ENCODE measurements at places on chromosomes 13 and 19.
A peak's percentile ranks its signal among the peaks of the same experiment; 100 is the strongest.

GRCh38 chr13:79496188-79496587 is 15.2 kb downstream of the NDFIP2 start:
- no peak for DNase-seq

DNA sequence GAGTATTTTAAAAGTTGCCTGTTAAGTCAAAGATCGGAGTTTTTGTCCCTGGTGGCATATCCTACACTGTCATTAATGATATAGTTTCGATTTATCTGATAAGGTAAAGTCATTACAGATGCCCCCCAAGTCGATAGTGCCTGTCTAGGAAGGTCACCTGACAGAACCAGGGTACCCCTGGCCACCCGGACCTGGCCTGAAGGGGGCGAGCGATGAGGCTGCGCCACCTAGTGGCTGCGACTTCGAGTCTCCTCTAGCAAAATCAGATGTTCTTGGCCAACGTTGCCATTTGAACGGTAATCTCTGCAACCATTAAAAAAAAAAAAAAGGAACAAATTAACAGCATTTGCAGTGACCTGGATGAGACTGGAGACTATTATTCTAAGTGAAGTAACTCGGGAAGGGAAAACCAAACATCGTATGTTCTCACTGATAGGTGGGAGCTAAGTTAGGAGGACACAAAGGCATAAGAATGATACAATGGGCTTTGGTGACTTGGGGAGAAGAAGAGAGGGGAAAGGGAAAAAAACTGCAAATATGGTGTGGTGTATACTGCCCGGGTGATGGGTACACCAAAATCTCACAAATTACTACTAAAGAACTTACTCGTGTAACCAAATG is 565.1 kb downstream of the LIG4 start:
- peak; percentile 11 for DNase-seq

- DNase-seq, result peak; percentile 62
Measured at GRCh38 chr19:29831041-29831548, 19.3 kb downstream of the CCNE1 start.

GRCh38 chr13:65125236-65125635 is 2104.9 kb downstream of the PCDH9 start:
- DNase-seq, result no peak

GRCh38 chr13:61013796-61014195 is 401.9 kb downstream of the PCDH20 start:
- no peak for DNase-seq

- DNase-seq, result no peak
Measured at GRCh38 chr13:102536196-102536595, 60.6 kb upstream of the TPP2 start.

- DNase-seq, result no peak
Measured at GRCh38 chr13:32045537-32045936, 14.0 kb downstream of the FRY start.

DNA sequence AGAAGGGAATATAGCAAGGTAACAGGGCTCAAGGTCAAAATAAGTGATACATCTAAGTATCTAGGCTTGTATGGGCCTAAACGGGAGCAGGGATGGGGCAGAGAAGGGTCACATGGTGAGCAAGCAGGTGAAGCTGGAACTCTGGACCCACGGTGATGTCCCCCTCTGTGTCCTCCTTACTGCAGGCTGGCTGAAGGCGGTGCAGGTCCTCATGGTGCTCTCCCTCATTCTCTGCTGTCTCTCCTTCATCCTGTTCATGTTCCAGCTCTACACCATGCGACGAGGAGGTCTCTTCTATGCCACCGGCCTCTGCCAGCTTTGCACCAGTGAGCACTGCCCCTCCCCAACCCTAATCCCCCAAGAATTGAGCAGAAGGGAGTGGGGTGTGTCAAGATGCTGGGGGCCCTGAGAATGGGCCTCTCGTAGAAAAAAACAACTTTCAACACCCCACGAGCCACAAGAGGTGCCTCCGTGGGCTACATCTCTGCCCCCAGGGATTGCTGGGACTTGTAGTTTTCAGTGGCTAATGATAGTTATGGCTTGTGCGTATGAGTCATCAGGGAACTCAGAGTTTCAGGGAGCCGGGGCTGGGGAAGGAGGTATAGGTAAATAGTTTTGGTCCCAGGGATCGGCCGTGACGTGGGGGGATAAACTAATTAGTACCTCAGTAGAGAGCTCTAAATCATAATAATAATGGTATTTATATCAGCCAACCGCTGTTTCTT is 4.0 kb downstream of the EMP3 start:
- peak; percentile 47 for DNase-seq

DNA sequence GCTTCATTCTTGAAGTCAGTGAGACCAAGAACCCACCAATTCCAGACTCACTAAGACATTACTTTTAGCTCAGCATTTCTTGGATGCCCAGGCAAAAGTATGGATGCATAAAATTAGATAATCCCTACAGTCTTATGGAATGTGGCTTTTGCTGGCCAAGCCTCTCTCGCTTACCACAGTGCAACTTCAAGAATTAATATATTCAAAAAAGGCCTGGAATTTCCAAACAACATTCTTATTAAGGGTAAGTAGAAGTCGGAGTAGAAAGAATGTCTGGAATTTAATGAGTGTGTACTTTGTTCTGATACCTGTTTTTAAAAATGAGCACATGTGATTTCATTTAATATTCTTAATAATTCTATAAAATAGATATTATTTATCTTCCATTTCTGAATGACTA is 302.4 kb upstream of the TMTC4 start:
- no peak for DNase-seq

DNA sequence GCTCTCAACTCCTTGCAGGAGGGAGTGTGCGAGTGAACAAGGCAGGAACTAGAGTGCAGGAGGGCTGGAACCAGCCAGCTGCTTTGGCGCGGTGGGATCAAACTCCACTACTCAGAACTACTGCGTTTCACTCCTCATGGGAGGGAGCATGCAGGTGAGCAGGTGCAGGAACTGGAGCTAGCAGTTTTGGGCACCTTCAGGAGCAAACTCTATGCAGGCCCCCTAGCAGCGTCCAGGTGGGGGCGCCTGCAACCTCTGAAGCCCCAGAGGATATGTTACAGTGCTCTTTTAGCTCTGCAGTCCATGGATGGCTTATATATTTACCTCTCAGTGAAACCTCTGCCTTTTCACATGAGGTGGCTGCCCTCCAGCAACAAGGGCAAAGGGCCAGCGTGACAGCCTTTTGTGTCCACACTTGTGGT is 1303.4 kb downstream of the PCDH9 start:
- DNase-seq, result no peak

DNA sequence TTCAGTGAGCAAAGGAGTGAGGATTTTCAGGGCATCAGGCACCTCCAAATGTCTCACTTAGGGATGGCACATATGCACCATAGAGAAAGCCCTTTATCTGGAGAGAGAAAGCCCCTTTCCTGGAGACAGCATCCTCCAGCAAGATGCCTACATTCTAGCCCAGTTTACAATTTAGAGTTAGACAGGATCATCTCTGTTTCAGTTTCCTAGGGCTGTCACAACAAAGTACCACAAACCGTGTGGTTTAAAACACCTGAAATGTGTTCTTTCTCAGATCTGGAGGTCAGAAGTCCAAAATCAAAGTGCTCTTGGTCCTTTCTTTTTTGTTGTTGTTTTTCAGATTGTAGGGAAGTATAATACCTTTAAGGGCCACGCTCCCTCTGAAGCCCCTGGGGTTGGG is 61.8 kb downstream of the MBNL2 start:
- no peak for DNase-seq

GRCh38 chr19:46887240-46887782 is 26.5 kb downstream of the ARHGAP35 start:
- DNase-seq, result no peak

DNA sequence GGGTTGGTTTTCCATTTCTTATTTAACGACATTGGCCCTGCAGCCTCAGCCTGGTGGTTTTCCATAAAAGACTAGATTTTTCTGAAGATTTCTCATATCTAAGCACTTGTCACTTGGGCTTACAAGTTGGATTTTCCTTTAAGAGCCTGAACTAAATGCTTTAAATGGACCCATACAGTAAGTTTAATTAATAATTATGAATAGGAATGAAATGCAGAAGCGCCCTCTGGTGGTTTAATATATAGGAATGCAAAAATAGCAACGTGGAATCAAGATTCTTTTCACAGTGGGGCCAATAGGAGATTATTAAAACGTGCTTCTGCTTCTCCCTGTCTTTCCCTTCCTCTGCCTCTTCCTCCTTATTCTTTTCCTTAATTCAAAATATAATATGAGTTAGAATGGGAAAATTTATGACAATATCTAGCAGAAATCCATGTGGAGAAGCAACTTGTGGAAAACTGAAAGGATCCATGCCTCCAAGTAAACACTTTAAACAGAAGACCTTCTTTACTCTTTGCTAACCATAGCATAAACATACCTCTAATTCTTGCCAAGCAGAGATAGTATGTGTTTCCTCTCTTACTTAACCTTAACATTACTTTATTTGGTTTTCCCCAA is 324.0 kb downstream of the GPC5 start:
- no peak for DNase-seq

- no peak for DNase-seq
Measured at GRCh38 chr19:55247621-55248099, 11.2 kb downstream of the PPP6R1 start.

DNA sequence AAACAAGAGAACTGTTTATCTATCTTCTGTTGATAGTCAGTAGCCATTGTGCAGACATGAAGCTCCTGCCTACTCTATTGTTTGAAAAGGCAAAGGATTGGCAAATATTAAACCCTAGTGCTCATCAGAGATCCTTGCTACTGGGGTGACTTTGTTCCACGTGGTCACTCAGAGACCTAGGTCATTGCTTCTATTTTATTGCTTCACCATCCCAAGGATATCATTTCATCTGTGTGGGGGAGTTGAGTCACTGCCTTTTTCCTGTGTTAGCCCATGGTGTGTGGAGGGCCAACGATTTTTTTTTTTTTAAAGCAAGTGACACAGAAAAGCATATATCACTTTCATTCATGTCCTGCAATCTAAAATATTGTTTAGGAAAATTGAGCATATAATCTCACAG is 254.1 kb upstream of the RXFP2 start:
- DNase-seq, result no peak

GRCh38 chr19:50928831-50929230 is 17.6 kb upstream of the KLK4 start:
- DNase-seq, result no peak

- no peak for DNase-seq
Measured at GRCh38 chr19:7565332-7565731, 29.8 kb downstream of the PNPLA6 start.

DNA sequence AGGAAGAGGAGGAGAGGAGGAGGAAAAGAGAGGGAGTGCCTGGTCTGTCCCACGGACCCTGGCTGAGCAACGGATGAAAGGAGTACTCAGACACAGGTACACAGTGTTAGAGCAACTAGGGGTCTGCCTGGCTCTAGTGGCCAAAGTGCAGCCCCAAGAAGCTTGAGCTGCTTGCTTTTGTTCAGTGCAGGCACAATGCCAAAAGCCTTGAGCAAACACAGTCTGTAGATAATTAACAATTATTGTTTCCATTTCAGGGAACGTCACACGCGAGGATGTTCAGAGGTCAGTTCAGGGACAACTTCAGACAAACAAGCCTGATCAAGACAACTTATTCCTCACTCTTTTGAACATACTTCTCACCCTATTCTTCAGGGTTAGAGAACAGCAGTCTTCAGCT is 32.2 kb upstream of the ZNF726 start:
- DNase-seq, result no peak

DNA sequence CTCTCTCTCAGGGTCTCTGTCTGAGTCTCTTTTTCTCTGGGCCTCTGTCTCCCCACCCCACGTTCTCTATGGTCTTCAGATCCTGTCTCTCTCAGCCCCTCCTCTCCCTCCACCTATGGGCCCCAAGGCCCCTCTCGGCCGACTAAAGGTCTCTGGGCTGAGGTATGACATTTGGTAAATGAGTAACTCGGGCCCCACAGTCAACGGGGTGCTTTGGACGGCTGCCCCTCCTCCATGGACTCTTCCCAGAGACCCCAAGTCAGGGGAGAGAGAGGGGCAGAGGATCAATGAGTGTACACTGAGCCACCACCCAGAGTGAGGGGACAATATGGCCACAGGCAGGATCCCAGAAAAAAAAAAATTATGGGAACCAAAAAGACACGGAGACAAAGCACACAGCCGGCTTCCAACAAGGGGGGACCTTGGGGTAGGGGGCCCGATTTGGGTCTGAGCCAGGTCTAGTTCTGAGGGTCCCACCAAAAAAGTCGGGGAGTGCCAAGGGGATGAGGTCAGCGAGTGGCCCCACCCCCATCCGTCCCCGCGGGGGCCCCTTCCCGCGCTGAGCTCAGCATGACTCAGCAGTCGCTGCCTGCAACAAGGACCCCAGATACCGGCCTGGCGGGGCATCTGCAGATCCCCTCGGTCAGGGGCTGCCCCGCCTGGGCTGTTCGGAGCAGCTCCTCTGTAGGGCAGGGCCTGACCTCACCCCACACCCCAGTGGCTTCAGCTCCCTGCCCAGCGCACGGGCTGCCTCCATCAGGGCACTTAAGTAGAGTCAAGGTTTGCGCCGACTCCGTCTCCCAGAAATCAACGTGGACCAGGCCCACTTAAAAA is 1.5 kb upstream of the FTL start:
- DNase-seq, result peak; percentile 68

Data from activated naive CD4-positive, alpha-beta T cell treated with anti-CD3 and anti-CD28 coated beads, Interleukin-2, amount 50 U/mL, for 16 hours (primary cell).